SW480 (cell line): ENCODE measurements at places on chromosomes 4 and X.

DNA sequence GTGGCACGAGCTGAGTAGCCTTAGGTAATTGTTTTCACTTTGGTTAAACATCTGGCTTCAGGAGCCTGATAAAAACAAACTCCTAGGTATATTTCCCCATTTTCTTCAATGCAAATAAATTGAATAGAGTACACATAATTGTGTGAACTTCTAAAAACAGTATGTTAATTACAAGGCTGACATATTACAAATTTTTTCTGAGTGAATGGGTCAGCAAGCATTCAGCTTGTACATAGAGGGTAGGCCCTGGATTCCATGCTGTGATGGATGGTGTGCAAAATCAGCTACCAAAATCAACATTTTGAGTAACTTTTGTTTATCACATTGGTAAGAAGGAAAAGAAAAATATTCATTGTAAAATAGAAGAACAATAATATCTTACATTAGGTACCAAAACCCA lies 12.2 kb downstream of the TNIP3 start:
- DNase-seq = no peak

DNA sequence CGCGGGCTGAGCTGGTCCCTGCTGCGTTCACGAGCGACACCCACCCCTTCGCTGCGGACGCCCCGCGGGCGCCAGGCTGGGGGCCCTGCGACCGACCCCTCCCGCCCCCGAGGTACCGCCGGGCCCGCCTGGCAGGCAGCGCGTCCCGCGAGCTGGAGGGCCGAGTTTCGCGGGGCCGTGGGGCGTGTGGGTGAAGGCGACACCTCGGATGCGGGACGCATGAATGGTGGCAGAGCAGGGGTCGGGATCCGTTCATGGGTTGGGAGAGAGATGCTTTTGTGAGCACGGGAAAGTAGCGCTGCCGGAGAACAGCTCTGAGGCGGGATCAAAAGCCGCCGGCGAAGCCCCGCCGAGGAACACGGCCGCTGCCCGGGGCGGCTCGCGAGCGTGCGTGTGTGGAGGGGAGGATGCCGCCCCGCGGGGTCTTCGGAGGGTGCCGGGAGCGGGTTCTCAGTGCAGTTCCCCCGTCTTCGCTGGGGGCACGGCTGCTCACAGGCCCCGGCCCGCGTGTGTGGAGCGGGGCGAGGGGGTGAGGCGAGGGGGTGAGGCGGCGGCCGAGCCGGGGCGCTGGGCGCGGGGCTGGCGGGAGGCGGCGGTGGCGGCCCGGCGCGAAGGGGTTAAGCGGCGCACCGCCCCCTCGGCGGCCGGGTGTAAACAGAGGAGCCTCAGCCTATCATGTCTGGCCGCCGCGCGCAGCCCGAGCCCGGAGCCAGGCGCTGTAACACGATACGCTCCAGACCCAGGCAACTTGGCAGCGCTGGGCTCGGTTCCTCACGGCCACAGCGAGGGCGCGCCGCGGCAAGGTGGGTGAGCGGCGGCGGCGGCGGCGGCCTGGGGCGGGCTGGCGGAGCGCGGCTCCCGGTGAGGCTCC lies 205.3 kb downstream of the TENM3 start:
- no peak for DNase-seq

DNA sequence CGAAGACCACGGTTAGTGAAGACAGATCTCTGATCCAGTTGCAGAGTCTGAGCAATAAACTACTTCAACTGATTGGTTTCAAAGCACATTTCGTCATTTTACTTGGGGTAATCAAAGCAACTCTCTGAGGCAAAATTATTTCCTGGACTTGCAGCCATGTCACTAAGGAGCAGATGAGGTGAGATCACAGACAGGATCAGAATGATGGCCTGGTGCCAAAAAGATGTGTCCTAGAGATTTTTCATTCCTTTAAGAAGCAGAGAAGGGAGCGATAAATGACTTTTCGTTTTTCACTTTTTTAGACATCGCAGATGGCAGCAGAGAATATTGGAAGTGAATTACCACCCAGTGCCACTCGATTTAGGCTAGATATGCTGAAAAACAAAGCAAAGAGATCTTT lies 83.9 kb downstream of the PTTG2 start:
- no peak for DNase-seq

- no peak for DNase-seq
Observed at GRCh38 chrX:36575670-36576069, 432.5 kb upstream of the FAM47C start.

- no peak for DNase-seq
Observed at GRCh38 chr4:40710484-40711254, 39.1 kb upstream of the NSUN7 start.

DNA sequence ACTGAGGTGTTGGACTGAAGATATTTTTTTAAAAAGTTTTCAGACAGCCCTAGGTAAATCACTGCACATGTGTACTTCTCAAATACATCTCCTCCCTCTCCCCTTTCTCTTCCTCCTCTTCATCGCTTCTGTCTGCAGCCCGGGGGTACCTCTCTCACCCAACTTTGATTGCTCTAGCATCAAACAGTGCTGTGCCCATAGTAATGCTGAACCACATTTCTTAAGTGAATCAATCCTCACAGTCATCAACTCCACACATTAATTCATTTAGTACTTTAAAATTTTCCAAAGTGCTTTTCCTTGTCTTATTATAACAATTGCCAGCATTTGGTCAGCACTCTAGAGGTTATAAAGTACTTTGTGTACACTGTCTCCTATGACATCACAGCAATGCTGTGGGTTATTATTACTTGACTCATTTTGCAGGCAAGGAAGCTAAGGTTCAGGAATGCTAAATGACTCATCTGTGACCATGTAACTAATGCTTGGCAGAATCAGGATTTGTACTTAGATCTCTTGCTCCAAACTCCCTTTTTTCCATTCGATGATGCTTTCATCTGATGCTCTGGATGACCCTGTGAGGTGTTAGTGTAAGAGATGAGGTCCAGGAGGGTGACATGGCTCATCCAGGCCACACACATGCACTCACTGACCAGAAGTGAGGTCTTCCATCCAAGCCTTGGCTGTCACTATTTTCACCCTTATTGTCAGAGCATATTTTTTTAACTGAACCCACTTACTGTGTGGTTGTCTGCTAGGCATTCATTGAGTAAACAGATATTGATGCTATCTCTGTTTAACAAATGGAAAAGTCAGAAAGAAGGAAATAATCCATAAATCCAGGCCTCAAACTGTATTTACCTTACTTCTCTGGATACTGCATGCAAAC lies 58.8 kb downstream of the RHOH start:
- peak; percentile 88 for DNase-seq

DNA sequence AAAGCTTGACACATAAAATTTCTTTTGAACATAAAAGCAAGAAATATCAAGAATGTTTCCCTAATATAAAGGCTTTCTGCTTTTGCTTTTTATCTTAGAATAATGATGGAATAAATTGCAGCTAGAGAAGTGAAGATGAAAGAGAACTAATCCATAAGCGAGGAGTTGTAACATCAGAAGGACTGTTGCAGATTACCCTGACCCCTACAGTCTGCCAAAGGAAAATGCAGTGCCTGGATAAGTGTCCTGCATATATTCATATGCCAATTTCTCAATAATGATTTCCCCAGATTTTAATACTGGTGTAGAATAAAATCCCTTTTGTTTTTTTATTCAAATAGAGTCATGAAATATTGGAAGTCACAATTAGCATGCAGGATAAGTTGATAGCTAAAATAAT lies 115.9 kb downstream of the MAGEC2 start:
- DNase-seq = peak; percentile 0

DNA sequence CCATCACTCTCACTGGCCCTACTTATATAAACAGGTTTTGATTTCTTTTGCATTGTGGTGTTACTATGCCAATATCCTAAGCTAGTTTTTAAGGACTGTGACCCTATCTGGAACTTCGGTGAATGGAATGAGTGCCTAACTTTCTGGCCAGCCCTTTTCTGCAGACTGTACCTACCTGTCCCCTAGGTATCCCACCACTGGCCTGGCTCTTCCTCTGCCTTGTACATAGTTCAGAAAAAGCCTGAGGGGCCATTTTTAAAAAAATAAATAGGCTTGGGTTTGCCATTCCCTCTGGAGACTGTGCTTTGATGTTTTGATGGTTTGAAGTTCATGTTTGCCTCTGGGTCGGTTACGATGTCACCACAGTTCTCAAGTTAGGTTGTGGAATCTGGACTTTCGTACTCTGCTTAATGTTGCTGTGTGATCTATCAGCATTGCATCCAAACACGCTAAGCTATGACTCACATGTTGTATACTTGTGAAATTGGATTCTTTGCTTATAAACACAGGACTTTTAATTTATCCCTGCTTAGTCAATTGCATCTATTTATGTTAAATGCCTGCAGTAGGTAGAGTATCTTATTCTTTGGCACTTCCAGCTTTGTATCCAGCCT lies 182.0 kb downstream of the ANKRD50 start:
- peak; percentile 76 for DNase-seq

DNA sequence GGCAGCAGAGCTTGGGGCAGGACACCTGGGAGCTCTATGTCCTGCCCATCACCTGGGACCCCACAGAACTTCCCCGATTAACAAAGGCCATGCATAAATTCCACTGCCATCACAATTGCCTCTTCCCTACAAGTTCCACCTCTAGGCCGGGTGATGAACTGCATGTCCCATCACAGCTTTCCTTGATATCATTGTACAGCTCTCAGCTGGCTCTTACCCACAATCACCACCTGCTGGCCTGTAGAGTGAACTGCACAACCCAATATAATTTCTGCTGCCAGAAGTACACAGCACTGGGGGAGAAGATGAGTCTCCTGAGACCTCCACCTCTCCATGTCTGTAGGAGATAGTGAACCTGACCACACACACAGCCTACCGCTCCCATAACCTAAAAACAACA lies 285.0 kb upstream of the AADAT start:
- DNase-seq = no peak

DNA sequence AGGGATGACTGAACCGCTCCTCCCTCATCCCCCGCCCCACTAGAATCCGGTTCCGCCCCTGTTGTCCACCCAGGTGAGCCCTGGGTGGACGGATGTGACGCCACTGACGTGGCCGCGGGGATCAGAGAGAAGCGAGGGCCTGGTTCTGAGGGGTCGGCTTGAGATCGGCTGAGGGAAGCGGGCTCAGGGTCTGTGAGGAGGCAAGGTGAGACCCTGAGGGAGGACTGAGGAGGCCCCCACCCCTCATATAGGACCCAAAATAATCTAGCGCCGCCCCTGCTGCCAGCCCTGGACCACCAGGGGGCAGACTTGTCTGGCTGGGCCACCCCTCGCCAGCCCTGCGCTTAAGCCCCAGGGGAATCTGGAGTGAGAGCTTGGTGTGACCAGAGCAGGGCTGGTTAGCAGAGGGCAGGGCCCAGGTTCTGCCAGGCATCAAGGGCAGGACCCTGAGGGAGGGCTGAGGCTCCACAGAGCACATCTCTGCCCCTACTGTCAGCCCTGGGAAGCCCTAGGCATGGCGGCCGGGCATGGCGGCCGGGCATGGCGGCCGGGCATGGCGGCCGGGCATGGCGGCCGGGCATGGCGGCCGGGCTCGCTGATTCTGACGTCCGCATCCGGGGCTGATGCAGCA lies at the start of gene MAGEA8:
MAGEA8 (plus strand) TSS at position 103 of the 631 bp plus-strand sequence. CDS start 3,090 bp downstream, outside the sequence.
- no peak for DNase-seq

DNA sequence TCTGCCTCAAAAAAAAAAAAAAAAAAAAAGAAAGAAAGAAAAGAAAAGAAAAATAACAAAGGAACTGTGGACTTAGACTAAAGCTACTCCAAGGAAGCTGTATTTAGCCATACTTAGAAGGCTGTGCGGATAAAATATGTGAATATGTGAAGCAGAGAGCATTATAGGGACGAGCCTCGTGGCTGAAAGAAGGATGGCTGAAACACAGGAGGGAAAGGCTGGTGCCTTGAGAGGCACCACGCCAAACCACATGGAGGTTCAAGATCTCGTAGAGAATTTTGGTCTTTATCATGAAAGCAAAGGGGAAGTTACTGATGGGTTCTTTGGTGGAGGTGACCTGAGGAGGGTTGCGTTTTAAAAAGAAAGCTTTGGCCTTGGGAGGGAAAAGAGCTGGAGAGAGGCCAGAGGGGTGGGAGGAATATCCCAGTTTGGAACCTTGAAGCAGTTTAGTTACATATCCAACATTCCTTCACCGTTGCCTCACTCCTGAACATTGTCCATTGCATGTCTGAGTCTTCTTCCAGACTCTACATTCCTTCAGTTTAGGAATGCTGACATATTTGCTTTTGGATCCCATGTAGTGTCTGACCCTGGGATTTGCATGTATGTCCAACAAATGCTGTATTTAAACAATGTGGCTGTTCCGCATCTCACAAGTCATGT lies 82.5 kb downstream of the CPE start:
- no peak for DNase-seq

DNA sequence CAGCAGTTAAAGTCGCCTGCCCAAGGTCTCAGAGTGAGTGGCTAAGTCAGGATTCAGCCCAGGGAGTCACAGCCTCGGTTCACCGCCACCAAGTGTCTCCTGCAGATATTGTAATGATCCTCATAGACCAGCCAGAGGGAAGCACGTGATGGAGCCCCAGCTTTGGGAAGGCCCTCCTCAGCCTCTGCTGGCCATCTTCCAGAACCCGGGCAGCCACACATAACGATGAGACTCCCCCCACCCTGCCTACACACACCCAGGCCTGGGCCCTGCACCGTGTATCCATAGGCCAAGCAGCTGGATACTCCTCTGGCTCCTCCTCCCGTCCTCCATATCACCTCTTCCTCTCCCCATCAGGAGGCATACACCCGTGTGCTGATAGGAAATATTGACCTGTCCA lies 19.6 kb upstream of the SASH3 start:
- DNase-seq = no peak

GRCh38 chr4:183875251-183875825 lies 29.8 kb upstream of the STOX2 start:
- no peak for DNase-seq

GRCh38 chrX:47231167-47231566 lies 1.6 kb upstream of the USP11 start:
- DNase-seq = no peak

- no peak for DNase-seq
Observed at GRCh38 chr4:153481478-153481877, 15.3 kb downstream of the TMEM131L start.

- DNase-seq = no peak
Observed at GRCh38 chr4:70914631-70915030, 12.5 kb downstream of the MOB1B start.

GRCh38 chr4:20641976-20642375 lies 58.3 kb upstream of the PACRGL start:
- DNase-seq = no peak

DNA sequence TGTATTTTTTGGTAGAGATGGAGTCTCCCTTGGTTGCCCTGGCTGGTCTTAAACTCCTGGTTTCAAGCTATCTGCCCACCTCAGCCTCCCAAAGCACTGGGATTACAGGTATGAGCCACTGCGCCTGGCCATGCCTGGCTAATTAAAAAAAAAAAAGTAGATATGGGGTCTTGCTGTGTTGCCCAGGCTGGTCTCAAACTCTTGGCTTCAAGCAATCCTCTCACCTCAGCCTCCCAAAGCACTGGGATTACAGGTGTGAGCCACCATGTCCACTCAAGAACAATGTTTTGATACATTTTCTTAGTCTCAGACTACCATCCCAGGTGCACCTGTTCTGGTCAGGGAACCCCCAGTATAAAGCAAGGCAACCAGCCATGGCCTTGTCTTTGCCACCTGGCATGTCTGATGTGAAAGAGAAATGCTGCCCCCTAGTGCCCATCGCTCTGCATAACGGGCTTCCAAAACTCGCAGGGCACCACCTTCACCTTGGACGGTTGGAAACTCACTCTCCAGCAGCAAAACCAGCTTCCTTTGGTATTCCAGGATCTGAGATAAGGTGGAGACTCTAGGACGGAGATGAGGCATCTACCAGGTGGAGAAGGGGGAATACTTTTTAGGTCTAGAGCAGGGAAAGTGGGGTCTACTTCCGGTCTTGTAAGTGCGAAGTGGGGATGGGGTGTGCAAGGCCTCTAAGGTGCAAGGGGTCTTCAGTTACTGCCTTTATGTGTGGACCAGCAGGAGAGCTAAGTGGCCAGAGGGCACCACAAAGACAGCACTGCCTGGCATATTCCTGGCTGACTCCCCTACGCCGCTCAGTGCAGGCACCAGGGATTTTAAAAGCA lies 47.7 kb upstream of the AFAP1 start:
- DNase-seq = peak; percentile 46
